ENCODE measurements at places on chromosomes 4 and X. TPM values are rescaled to one million over a fixed set of nuclear protein-coding genes. Genes with fewer than 3 reads are reported as not detected.

Gene CPLX1
- total RNA-seq: 5.4 TPM

Gene AMBN
- not detected for total RNA-seq

GRCh38 chr4:142339053-142339452, 507.0 kb downstream of the INPP4B start:
- DNase-seq: no peak

DNA sequence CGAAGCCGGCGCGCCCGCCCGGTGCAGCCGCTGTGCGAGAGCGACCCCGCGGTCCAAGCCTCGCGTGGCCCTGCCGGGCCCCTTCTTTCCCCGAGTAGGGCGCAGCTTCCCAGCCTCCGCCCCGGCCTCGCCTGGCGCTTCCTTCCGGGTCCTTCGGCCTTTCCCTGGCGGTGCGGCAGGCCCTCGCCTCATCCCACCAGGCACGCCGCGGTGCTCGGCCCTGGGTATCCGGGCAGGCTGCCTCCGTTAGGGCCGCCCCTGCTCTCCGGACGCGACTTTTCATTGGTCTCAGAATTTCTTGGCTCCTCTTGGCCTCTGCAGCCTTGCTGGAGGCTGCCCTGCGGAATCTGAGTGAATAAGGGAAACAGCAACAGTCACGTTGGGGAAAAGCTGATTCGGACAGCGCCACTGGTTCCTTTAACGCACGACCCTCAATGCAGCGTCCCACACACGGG, 429 bp downstream of the UVSSA start:
- DNase-seq: peak; percentile 93

- no peak for DNase-seq
These were observed 219.5 kb downstream of the PCDH7 start for GRCh38 chr4:30939684-30940083.

- no peak for DNase-seq
These were observed 43.2 kb upstream of the RBM47 start for GRCh38 chr4:40672528-40673522.

DNA sequence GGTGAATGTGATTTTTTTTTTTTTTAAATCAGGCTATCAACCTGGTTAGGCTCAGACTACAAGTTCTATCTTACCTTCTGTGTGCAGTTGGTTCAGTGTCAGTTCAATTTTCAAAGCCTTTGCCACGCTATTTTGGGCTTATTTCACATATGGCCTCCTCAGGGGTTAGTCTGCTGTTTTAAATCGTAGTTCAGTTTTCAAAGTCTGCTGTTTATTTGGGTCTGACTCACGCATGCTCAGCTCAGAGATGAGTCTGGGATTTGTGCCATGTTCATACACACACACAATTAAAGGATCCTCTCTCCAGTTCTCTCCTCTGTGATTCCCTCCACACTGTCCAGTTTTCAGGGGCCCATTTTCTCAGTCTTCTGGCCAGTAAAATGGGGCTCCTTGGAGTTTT, 32.3 kb upstream of the ZFX start:
- DNase-seq: no peak

- DNase-seq: no peak
These were observed 19.8 kb upstream of the PASD1 start for GRCh38 chrX:151543706-151544105.

All from right cardiac atrium (tissue), 5 donors.